ENCODE measurements at places on chromosomes 13 and 19.

- no peak for DNase-seq
Observed at GRCh38 chr13:64962404-64962803, 2267.7 kb downstream of the PCDH9 start.

DNA sequence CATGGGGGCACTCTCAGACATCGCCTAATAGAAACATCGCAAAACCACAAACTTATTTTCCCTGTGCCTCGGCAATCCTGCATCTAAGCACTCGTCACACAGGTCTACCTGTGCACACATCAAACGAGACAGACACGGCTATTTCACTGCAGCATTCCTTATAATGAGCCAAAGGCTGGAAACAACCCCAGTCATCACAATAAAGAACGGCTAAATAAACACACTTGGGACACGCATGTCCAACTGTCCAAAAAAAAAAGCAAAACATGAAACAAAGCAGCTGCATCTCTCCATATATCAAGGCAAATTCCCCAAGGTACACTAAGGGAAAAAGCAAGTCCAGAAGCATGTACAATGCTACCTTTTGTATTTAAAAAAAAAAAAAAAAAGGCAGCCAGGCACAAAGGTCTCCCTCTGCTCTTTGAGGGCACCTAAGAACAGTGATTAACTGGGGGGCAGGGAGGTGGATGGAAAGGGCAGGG is 27.2 kb upstream of the CCNP start:
- DNase-seq: no peak

- DNase-seq: no peak
Observed at GRCh38 chr13:69567514-69567913, 540.1 kb upstream of the ATXN8OS start.

GRCh38 chr13:23921451-23921888 is 24.2 kb upstream of the C1QTNF9B start:
- no peak for DNase-seq

DNA sequence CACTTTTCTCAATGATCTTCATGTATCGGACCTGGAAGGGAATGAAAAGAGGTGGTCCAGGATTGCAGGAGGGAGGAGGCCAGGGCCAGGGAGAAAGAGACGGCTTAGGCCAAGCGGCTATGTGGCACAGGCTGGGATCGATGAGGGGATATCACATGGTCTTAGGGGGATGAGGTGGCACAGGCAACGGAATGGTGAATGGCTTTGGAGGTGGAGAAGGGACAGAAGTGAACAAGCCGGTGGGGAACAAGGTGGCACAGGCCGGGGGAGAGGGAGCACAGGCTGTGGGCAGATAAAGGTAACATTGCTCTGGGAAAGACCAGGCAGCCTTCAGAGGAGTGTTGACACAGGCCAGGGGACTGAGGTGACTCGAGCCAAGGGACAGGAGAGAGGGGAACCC is 5.7 kb upstream of the CDKN2D start:
- DNase-seq: no peak

DNA sequence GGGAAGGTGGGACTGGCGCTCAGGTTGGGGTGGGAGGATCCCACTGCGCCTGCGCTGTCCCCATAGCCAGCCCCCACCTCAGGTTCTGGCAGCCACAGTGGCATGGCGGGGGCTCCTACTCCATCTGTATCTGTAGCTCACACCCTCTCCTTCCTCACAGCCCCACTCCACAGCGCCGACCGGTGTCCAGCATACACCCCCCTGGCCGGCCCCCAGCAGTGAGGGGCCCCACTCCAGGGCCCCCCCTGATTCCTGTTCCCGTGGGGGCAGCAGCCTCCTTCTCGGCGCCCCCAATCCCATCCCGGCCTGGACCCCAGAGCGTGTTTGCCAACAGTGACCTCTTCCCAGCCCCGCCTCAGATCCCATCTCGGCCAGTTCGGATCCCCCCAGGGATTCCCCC is 6.0 kb downstream of the TMED1 start:
- DNase-seq: no peak

DNA sequence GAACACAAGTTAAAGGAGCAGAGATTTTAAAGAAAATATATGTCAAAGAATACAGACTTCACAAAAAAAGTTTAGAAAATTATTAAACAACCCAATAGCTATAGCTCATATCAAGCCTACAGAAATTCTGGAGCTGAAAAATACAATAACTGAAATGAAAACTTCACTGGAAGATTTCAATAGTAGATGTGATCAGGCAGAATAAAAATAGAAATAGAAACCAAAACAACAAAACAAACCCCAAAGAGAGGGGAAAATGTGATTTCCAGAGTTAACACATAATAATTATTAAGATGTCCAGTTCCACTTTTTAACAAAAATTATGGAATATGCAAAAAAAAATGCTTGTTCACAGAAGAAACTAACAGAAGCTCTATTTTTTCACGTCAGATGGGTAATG is 23.6 kb downstream of the LRRC63 start:
- no peak for DNase-seq

- no peak for DNase-seq
Observed at GRCh38 chr13:99335087-99335486, 27.9 kb upstream of the GPR183 start.

All from stimulated activated CD8-positive, alpha-beta memory T cell treated with anti-CD3 and anti-CD28 coated beads, Interleukin-12 subunit alpha, Interleukin-12 subunit beta, amount 100 ng/mL, for 4 hours (primary cell).